ENCODE measurements at places on chromosomes 13 and 19.

DNA sequence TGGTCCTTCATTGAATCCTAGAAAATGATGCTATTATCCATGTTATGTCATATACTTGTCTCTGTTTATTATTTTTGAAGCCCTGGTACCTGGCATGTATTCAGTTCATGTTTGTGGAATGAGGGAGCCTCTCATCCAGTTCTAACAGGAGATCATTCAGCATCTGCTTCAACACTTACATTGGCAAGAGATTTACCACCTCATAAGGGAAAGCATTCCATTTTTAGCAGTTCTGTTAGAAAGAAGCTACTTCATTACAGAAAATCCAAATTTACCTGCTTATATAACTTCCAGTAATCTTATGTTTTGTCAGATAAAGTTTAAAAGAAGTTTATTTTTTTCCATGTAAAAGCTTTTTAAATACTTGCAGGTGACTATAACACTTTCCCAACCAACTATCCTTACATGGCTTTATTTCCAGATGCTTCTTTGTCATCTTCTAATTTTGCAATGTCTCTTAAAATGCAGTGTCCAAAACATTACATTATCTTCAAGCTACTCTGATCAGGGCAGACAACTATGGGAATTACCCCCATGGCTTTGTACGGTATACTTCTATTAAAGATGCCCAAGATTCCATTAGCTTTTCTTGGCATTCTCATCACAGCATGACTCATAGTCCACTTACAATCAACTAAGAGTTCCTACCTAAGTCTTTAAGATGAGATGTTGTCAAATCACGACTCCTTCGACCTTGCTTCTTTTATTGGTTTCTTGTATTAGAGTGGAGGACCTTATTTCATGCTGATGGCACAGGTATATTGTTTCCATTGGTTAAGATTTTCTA is 262.1 kb downstream of the PCDH9 start:
- DNase-seq = no peak

- DNase-seq = no peak
Measured at GRCh38 chr13:24250376-24251057, 58.9 kb upstream of the C1QTNF9 start.

DNA sequence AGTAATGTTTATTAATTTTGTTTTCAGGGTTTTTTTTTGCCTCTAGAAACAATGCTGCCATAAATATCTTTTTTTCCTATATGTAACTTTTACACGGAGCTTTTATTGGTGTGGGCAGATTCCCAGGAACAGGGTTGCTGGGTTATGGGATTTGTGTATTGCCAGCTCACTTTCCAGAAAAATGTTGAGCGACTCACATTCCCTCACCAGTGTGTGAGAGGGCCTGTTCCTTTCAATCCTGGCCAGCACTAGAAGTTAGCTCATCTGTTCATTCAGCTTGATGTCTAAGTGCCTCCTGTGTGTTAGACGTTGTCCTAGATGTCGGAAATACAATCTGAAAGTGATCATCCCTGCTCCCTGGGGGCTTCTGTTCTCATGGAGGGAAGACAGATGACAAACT is 2.6 kb downstream of the ZNF71 start:
- DNase-seq = no peak

DNA sequence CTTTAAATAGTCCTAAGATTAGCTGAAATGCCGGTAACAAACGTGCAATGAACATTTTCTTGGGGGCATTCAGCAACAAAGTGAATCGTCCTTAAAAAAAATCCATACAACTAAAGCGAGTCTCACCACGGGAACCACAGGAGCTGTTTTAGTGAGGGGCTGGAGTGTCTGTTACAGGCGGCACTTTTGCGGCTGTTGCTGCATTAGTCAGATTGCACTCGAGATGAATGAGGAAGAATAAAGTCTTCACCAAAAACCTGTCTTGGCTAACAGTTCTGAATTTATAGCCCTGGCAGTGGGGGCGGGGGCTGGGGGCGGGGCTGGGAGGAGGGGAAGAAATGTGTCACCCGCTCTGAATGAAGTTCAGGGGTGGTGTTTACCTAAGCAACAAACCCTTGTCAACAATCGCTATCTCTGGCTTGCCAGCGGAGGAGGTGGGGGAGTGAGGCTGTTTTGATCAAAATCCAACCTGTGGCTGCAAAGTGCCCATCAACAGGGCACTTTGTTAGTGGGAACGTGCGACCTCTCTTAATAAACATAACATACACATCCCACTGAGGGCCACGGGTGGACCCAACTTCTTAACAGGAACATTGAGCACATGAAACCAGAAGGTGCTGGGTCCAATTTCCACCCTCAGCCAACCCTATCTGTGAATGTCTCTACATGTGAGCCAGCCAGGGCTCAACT is 44.5 kb downstream of the RFX2 start:
- peak; percentile 82 for DNase-seq

- DNase-seq = no peak
Measured at GRCh38 chr13:67192751-67193150, 37.4 kb downstream of the PCDH9 start.

DNA sequence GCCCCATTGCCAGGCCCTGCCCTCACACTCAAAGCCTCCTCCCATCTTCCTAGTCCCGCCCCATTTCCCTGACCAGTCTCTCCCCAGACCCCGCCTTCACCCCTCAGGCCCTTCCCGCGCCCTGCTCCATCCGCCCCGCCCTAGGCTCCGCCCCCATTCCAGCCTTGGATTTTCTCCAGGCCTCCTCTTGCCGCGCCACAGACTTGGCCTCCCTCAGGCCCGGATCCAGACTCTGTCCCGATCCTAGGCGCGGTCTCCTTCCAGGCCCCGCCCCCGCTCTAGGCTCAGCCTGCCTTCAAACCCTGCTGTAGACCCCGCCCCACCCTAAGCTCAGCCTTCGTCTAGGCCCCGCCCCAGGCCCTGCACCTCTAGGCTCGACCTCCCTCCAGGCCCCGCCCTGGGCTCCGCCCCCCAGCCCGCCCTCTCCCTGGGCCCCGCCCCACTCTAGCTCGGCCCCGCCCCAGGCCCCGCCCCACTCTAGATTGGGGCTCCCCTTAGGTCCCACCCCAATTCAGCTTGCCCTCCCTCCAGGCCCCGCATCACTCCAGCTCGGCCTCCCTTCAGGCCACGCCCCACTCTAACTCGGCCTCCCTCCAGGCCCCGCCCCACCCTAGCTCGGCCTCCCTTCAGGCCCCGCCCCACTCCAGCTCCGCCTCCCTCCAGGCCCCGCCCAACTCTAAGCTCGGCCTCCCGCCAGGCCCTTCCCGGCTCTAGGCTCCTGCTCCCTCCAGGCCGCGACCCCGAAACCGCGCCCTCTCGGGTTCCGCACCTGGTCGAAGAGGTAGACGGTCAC is 18.5 kb downstream of the LMTK3 start:
- DNase-seq = peak; percentile 97

GRCh38 chr13:67351909-67352308 is 121.8 kb upstream of the PCDH9 start:
- no peak for DNase-seq

- DNase-seq = peak; percentile 85
Measured at GRCh38 chr13:21476893-21477472, 17.9 kb upstream of the ZDHHC20 start.

DNA sequence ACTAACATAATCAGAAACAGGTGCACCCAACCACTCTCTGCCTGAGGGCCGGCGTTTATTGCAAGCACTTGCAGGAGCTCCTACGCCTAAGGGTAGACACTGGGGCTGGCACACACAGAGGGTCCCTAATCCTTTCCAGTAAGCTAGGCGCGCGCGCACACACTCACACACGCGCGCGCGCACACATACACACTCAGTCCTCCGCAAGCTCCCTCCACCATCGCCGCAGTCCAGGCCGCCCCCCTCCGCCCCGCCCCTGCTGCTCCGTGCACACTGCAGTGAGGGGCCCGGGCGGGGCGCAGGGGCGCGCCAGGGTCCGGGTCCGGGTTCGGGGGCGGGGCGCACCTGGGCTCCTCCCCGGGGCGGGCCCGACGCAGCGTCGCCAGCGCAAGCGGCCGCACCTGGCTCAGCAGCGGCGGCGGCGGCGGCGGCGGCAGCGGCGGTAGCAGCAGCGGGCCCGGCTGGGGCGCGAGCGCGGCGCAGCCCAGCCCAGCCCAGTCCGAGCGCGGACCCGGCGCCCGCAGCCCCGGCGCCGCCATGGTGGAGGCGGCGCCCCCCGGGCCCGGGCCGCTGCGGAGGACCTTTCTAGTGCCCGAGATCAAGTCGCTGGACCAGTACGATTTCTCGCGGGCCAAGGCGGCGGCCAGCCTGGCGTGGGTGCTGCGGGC is at the start of gene CAMSAP3:
CAMSAP3 (plus strand) TSS at position 398 of the 668 bp plus-strand sequence; CDS start at position 538, 140 bp downstream.
- DNase-seq = peak; percentile 81

DNA sequence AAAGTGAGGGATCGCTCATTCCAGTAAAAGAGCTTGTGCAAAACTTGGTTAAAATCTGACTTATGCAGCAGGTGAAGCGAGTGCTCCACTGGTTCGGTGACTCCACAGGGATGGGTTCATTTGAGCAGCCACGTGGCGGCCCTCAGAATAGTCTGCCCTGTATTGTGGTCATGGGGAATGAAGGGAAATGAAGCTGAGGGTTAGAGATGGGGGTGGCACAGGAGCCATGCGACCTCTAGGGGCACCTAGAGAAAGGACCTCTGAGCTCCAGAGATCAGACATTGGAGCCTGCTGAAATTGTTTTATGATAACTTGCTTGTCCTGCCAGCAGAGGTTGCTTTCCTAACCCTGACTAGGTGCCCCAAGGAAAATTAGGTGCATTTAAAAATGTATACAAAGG is 26.6 kb downstream of the CBY2 start:
- DNase-seq = no peak

DNA sequence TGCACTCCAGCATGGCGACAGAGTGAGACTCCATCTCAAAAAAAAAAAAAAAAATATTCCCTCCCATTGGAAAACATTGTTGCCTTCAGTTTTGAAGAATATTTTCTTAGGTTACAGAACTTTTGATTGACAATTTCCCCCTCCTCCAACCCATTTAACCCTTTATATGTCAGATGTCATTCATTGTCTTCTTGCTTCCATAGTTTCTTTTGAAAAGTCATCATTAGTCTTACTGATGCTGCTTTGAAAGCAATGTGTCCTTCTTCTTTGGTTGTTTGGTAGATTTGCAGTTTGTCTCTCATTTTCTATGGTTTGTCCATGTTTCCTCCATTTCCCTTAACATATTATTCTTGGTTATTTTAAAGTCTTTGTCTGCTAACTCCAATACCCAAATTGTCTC is 25.4 kb downstream of the ZNF558 start:
- DNase-seq = no peak

GRCh38 chr19:39181500-39182173 is 15.1 kb upstream of the NCCRP1 start:
- no peak for DNase-seq
